Aorta (tissue), 5 donors: ENCODE measurements at places on chromosomes 5 and 9. TPM values are rescaled to one million over a fixed set of nuclear protein-coding genes. Genes with fewer than 3 reads are reported as not detected.

- H3K4me3 ChIP-seq: no peak overlapping the region
- H3K27me3 ChIP-seq: no peaks in the 10 kb centered on the region
- DNase-seq: no peak
- H3K36me3 ChIP-seq: peaks cover 6% of the 10 kb centered on the region
- peak overlapping the region; percentile 58 for H3K27ac ChIP-seq
- no peaks in the 10 kb centered on the region for H3K4me1 ChIP-seq
Measured at GRCh38 chr9:129854588-129855110, 19.4 kb downstream of the USP20 start.

AMBP gene
- not detected for total RNA-seq

NSA2 gene
- total RNA-seq: 57.9 TPM

RC3H2 gene
- 52.7 TPM for total RNA-seq

PHF24 gene
- total RNA-seq: 0.88 TPM

DNA sequence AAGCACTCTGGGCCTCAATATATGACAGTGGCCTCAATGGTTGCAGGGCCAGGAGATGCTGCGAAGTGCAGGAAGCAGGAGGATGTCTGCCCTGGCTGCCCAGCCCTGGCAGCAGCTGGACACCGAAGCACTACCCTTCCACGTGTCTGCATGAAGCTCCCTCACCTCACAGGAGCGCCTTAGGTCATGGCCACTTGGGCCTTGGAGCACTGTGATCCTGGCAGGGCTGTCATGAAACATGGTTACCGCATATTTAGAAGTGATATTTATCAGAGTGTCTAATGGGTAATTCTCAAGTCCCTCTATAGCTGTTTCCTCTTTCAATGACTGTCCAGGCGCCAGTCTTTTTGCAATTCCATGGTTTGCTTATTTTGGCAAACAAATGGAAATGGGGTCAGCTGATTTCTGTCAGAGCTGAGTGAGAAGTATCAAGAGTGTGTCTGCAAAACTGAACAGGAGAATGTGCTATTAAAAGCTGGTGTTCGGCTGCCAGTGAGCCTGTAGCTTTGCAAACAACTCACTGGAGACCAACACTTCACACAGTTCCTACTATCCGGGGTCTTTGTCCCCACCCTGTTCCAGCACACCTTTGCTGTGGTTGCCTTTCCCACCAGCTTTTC, 285.9 kb downstream of the KIF4B start:
- H3K4me1 ChIP-seq: no peaks in the 10 kb centered on the region
- no peaks in the 10 kb centered on the region for H3K27me3 ChIP-seq
- H3K36me3 ChIP-seq: no peaks in the 10 kb centered on the region
- no peak overlapping the region for H3K4me3 ChIP-seq
- no peak for DNase-seq

PTPRD gene
- 49.2 TPM for total RNA-seq

DNA sequence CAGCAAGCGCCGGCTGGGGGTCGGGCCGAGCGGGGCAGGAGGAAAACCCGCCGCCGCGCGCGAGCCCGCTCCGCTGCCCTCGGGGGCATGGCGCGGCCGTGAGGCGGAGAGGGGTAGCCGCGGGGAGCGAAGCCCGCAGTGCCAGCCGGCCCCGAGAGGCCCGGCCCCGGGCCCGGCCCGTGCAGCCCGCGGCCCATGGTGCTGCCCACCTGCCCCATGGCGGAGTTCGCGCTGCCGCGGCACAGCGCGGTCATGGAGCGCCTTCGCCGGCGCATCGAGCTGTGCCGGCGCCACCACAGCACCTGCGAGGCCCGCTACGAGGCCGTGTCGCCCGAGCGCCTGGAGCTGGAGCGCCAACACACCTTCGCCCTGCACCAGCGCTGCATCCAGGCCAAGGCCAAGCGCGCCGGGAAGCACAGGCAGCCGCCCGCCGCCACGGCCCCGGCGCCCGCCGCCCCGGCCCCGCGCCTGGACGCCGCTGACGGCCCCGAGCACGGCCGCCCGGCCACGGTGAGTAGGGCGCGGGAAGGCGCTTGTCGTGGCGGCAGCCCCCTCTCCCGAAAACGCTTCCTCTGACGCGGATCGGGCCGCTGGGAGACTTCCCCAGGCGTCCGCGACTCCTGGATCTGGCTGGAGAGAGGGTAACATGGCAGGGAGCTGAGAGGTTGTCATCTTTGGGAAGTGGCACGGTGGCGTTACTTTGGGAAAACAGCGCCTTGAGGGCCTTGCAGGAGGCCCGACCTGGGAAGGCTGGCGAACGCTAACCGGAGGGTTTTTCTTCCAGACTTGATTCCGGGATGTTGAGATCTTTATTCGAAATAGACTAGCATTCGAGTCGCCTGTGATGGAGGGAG, 523 bp downstream of the MAML1 start:
- no peaks in the 10 kb centered on the region for H3K27me3 ChIP-seq
- H3K36me3 ChIP-seq: no peaks in the 10 kb centered on the region
- peak; percentile 83 for DNase-seq
- H3K4me3 ChIP-seq: peak overlapping the region; percentile 85
- no peaks in the 10 kb centered on the region for H3K4me1 ChIP-seq
- H3K27ac ChIP-seq: peak overlapping the region; percentile 90

DNA sequence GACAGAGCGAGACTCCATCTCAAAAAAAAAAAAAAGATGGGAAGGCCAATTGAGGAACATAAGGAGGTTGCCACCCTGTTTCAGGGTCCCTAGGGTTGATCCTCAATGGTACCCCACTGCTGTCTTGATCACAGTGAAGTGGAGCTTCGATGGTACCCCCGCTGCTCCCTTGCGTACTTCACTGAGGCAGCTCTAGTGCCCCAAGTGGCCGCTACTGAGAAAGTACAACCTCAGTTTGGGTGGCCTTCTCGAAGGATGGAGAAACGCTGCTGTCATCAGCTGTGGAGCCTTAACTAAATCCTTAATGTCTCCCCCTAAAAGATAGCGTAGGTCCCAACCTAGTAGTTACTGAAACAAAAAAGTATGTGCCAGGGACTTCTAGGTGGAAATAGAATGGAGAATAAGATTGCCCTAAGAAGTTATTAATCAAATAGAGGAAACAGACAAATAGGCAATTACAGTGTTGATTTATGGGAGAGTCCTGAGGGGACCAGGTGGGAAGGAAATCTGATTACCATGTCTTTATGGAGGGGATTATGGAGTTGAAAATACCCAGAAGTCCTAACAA, 6.3 kb downstream of the TESK1 start:
- DNase-seq: peak; percentile 78
- H3K4me1 ChIP-seq: no peaks in the 10 kb centered on the region
- H3K36me3 ChIP-seq: peaks cover 3% of the 10 kb centered on the region
- H3K27ac ChIP-seq: no peak overlapping the region
- no peaks in the 10 kb centered on the region for H3K27me3 ChIP-seq

DNA sequence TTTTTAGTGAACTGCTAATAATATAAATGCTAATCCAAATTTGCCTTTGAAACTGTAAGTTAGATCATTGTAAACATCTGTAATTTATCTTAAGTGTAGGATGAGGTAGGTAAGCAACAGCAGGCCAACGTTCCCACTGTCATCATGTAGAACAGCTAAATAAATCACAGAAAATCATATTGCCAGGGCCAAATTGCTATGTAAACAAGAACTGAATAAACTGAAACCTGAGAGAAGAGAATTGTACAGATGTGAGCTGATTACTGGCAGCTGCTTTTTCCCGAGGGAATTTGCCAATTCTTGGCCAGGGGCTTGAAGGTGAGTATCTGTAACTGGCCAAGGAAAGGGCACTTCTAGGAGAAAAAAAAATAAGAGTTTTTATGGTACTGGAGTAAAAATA, 97.6 kb downstream of the CDH10 start:
- peaks cover 1% of the 10 kb centered on the region for H3K27me3 ChIP-seq
- no peak overlapping the region for H3K27ac ChIP-seq
- no peaks in the 10 kb centered on the region for H3K4me1 ChIP-seq
- H3K36me3 ChIP-seq: no peaks in the 10 kb centered on the region
- no peak overlapping the region for H3K4me3 ChIP-seq
- no peak for DNase-seq
